Gastroesophageal sphincter (tissue), 4 donors: ENCODE measurements at places on chromosomes 12 and 14. TPM values are rescaled to one million over a fixed set of nuclear protein-coding genes. Genes with fewer than 3 reads are reported as not detected.

DNA sequence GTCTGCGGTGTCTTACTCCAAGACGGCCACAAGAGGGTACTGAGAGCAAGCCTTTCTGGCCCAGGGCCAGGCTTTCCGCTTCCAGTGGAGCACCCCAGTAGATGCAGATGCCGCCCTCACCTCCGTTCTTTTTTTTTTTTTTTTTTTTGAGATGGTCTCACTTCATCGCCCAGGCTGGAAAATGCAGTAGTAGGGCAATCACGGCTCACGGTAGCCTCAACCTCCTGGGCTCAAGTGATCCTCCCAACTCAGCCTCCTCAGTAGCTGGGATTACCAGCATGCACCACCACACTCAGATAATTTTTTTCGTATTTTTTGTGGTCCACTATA, 5.6 kb upstream of the LBHD2 start:
- no peak for ATAC-seq

DNA sequence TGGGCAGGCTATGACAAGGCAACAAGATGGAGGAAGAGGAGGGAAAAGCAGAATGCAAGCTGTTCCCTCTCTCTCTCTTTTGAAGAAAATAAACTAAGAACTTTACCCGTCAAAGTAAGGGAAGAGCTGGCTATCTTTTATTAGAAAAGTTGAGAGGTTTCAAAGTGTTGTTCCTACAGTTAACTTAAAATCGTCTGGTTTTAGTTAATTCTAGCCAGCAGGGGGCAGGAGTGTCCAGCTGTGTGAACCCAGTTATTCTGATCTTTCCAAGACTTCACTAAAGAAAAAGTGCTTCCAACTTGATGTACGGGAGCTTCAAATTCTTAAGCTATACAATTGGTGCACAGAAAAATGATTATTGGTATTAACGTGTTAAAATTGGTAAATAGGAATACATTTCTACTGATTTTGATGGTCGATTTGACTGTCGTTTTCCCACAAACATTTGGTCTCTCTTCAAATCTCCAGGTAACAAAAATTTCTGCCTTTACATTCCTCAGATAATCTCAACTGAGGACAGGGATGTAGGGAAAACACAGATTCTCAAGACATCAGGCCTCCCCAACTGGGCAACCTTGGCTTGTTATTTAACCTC, 28.4 kb upstream of the MON2 start:
- ATAC-seq: peak; percentile 43

DNA sequence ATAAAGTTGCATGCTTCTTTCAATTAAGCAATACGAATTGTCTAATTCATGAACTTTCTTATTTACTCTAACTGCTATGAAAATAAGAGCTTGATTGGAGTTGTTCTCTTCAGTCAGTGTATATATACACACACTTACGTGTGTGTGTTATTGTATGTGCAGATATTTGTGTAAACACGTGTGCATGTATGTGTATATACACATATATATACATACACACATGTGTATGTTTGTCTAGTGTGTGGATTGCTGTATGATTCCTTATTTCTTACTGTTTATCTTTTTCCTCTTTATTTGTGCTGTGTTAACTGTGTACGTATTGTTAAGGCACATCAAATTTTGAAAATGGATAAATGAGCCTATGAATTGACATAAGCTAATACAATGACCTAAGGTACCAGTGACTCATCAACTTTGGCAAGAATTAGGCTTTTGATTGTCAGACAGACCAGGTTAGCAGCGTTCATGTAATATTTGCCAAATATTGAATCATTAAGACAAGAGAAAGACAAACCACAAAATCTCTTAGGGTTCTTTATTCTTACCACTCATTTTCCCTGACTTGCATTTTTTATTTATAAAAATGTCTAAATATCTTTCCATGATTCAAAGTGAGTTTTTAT, 423.9 kb downstream of the SOX5 start:
- ATAC-seq: no peak

DNA sequence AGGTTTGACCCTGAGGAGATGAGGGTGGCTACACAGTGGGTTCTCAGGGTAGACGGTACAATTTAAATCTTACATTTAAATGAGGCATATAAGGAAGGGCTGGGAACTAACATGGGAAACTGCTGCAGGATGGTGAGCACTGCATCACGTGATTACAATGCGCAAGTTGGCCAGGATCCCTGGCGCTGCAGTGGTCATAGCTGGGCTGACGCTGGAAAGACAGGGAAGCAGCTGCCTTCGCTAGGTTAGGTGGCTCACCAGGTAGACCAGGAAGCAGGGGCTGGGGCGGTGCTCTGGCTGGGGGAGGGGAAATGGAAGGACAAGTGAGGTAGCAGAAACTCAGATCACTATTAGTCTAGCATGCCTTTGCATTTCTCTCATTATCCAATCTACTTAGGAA, 149.9 kb downstream of the FOXN3 start:
- ATAC-seq: no peak

Gene LYZ
- total RNA-seq: 51.2 TPM

Gene TBX3
- total RNA-seq: 11.8 TPM

DNA sequence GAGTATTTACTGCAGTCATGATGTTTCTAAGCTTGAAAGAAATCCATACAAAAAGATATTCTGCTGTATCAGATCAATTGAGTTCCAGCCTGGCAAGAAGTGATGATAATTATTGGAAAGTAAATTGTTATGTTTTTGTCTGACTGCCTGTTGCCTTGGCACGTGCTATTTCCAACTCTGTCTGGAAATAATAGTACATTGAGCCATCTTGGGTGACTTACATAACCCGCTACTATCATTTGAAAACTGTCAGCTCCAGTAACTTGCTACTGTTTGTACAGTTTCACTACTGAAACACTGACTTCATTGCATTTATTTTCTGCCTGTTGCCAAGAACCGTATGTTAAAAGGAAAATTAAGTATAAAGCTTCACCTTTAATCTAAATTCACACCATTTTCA, 318.6 kb downstream of the ITPR2 start:
- no peak for ATAC-seq

DNA sequence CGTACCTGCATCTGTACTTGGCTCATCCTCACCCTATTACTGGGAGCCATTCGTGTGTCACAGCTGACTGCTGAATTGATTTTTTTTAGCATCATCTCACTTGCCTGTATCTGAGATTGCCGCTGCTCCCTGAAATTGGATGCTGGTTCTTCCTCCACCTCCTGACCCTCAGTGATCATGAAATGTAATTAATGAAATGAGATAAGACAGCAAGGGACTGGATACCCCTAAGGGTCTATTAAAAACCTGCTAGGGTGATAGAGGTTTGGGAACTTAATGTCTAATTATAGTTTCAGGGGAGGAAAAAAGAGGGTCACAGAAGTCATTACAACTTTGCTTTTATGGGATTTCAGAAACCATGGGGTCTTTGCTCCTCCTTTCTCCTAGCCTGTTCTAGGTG, 410.6 kb downstream of the DPF3 start:
- ATAC-seq: no peak

- ATAC-seq: no peak
These were observed 10.8 kb upstream of the DGLUCY start for GRCh38 chr14:91103116-91103515.

Gene DLK1
- total RNA-seq: not detected

DNA sequence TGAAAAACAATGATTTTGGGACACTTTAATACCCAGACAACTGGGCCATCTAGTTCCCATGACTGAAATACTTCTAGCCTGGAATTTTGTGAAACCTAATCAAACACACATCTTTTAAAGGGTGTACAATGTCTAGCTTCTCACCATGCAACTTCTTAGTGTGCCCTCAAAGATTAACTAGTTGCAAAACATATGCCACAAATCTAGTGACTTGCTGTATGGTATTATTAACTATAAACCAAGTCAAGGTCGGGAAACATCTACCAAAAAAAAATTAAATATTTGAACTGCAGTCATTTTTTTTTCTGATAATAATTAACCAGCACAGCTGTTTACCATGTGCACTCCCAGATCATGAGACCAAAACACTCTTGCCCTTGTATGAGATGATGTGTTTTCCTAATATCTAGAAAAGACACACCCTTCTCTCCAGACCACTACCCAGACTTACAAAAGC, 171.8 kb upstream of the FOXN3 start:
- no peak for ATAC-seq

Gene TAS2R43
- total RNA-seq: not detected

Gene AKAP5
- total RNA-seq: 2.2 TPM

DNA sequence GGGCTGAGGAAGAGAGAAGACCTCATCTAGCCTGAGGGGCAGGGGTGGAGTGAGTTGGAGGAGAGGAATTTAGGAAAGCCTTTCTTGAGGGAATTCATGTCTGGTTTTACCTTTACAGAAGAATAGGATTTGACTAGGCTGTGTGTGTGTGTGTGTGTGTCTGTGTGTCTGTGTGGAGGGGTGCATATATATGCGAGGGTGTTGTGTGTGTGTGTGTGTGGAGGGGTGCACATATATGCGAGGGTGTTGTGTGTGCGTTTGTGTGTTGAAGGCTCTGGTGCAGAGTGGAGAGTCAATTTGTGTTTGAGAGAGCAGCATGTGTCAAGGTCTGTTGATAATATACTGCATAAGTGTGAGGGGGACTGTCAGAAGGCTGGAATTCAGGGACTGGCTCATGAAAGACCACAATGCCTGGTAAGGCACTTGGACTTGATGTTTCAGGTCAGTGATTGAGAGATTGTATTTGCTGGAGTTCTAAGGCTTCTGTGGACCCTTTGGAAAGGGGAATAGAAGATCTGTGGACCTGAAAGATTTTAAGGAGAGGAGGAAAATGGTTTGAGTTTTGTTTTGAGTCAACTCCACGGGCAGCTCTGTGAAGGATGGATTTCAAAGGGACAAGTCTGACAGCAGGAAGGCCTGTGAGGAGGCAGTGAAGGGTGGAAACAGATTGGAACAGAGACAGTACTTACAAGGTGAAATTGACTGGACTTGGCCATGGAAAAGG, 34.6 kb downstream of the TBC1D30 start:
- ATAC-seq: no peak

Gene RD3L
- not detected for total RNA-seq

DNA sequence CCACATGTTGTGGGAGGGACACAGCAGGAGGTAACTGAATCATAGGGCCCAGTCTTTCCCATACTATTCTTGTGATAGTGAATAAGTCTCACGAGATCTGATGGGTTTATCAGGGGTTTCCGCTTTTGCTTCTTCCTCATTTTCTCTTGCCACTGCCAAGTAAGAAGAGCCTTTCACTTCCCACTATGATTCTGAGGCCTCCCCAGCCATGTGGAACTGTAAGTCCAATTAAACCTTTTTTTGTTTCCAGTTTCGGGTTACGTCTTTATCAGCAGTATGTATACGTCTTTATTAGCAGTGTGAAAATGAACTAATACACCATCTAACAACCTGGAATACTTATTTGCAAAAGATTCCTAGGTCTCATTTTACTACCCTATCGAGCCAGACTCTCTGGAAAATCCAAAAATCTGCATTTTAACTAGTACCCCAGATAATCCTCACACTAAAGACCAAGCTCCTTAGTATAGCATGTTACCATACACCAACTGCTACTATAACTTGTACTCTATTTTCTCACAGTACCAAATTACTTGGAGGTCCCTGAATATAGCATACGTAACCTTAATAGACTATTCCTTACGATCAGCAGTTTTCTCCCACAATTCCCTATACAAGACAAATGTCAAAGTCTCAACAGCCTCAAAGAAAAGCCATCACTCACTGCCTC, 11.5 kb downstream of the GTF2A1 start:
- no peak for ATAC-seq

- ATAC-seq: peak; percentile 23
These were observed 113.7 kb upstream of the NCOR2 start for GRCh38 chr12:124680863-124681778.

DNA sequence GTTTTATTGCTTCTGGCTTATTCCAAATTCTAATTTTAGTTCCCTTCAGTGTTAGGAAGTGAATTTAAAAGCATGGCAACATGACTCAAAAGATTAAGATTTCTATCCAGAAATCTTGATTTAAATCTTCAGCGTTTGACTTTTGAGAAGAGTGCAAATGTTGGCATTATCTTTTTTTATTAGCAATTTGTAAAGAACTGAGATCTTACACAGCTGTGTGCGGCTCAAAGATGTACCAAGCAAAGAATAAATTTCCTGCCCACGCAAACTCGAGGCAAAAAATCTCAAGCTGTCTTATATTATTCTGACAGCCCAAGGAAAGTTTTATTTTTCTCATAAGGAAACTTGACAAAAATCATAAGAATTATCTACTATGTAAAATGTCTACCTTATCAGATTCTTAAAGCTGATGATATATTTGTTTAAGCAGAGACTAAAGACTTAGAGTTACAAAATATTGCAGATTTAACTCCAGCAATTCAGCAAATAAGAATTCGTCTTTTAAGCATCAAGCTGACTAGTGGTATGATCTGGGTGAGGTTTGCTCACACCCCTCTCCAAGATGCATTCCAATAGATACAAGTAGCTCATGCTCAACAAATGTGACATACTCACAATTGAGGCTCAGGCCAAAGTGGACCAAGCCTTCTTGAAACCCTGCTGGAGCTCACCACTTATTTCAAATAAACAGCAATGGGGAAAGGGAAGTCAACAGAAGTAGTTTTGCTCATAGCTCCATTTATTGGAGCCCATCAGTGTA, 47.4 kb upstream of the POC1B start:
- no peak for ATAC-seq

GRCh38 chr14:59969319-59969718, 49.4 kb downstream of the LRRC9 start:
- ATAC-seq: no peak

GRCh38 chr14:88551980-88552431, 2.8 kb downstream of the PTPN21 start:
- ATAC-seq: no peak

GRCh38 chr12:5985471-5985870, 40.4 kb upstream of the ANO2 start:
- ATAC-seq: no peak

DNA sequence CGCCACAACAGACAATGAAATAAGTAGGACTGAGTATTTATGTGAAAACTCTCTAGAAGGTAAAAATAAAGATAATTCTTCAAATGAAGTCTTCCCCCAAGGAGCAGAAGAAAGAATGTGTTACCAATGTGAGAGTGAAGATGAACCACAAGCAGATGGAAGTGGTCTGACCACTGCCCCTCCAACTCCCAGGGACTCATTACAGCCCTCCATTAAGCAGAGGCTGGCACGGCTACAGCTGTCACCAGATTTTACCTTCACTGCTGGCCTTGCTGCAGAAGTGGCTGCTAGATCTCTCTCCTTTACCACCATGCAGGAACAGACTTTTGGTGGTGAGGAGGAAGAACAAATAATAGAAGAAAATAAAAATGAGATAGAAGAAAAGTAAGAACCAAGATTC, 82.7 kb downstream of the VEZT start:
- ATAC-seq: no peak

DNA sequence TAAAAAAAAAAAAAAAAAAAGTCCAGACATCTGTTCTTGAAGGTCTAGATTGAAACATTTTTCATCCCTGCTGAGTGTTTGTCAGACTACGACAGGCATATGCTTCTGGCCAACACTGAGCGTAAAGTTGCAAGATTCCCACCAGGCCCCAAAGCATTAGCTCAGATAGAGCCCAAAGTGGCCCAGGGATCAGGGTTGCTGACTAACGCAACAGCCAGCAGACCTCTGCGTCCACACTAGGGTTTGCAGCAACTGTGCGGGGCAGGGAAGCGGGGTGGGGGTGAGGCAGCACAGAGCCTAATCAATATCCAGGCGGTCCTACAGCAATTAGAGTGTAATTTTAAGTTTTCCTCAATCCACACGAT, 55.7 kb downstream of the SSH1 start:
- peak; percentile 54 for ATAC-seq
